Myocyte (in vitro differentiated cells): ENCODE measurements at places on chromosomes 3 and 15.
A peak's percentile ranks its signal among the peaks of the same experiment; 100 is the strongest.

DNA sequence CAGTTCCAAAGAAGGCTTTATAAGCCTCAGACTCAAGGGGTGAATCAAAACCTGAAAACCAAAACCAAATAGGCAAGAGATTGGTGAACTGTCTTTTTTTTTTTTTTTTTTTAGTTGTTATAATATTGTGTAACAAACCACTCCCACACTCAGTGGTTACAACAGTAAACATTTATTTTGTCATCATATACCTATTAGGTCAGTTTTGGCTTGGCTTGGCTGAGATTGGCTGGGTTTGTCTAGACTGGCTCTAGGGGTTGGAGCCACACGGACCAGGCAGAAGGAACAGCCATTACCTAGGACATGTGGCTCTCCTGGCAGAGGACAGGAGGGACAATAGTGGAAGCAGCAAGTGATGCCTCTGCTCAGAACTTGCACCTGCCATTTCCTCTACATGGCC lies 26.4 kb upstream of the RYR3 start:
- DNase-seq: no peak

DNA sequence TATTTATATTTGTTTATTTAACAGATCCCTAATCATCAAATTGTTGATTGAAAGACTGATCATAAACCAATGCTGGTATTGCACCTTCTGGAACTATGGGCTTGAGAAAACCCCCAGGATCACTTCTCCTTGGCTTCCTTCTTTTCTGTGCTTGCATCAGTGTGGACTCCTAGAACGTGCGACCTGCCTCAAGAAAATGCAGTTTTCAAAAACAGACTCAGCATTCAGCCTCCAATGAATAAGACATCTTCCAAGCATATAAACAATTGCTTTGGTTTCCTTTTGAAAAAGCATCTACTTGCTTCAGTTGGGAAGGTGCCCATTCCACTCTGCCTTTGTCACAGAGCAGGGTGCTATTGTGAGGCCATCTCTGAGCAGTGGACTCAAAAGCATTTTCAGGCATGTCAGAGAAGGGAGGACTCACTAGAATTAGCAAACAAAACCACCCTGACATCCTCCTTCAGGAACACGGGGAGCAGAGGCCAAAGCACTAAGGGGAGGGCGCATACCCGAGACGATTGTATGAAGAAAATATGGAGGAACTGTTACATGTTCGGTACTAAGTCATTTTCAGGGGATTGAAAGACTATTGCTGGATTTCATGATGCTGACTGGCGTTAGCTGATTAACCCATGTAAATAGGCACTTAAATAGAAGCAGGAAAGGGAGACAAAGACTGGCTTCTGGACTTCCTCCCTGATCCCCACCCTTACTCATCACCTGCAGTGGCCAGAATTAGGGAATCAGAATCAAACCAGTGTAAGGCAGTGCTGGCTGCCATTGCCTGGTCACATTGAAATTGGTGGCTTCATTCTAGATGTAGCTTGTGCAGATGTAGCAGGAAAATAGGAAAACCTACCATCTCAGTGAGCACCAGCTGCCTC lies 14.7 kb downstream of the THBS1 start:
- DNase-seq: peak; percentile 48

GRCh38 chr3:55476515-55476914 lies 10.6 kb downstream of the WNT5A start:
- peak; percentile 48 for DNase-seq

- no peak for DNase-seq
Measured at GRCh38 chr3:182330646-182331045, 462.7 kb upstream of the ATP11B start.

DNA sequence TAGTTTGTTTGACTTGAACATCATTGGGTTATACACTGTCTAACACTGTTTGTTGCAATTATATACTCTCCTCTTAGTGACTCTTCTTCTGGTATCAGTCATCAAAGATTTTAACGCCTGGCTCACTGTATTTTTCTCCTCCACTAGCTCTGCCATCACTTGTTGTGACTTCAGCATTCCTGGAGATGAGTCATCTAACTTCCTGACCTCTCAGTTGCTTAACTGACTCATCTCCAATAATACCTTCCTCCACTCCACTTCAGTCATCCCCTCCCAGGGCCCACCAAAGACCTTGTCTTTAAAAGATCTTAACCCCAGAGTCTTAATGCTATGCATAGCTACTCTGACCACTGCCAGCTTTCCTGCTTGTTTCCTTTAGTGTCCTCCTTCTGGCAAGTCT lies 28.6 kb upstream of the CLSTN2 start:
- DNase-seq: peak; percentile 60

DNA sequence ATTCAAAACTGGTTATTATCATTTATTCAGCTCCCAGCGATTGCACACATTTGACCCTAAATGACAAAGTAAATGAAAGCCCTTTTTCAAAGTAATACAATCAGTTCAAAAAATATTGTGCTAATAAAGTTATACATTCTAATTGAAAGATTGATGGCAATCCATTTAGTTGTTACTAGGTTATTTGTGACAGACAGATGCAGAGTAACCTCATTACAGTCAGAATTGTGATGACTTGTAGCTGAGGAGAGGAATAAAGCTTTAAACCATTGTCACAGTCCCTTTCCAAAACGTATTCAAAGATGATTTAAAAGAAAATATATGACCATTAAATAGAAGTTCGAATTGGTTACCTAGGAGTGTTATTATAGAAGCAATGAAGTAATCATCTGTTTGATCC lies 86.1 kb downstream of the ROBO2 start:
- DNase-seq: no peak

GRCh38 chr15:53978253-53978906 lies at the start of gene UNC13C:
UNC13C (plus strand) TSS chr15:53978441; CDS start chr15:54012904, 34,463 bp downstream.
- DNase-seq: peak; percentile 19

DNA sequence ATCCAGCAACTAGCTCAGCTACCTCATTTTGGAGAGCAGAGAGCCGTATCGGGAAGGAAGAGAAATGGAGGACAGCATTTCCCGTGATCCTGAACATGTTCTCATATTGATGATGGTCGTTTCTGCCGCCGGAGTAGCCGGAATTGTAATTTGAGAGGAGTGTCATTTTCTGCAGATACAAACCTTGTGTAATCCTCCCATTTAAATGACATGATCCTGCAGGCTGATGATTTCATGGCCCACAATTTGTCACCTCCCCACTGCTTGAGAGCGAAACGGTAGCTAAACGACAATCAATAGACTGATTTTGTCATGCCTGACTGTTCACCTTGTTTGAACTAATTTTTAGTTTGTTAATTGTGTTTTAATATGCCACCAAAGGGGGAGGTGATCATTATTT lies 126.5 kb upstream of the CNTN6 start:
- no peak for DNase-seq

DNA sequence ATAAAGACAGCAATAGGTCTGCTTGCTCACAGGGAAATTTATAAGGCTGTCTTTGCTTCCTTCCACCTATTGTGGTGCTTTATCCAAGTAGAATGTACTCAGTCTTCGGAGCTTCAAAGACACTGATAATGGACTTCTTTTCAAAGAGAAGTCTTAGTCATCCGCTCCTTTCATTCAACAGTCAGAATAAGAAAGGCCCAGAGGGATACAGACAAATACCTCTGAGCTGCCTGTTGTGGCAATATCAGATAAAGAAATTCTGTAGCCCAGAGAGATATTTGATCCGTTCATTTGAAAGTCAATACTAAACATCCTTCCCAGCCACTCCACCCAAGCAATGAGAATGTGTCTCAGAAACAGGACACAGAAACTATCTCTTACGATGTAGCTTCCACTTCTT lies 110.0 kb downstream of the FHIT start:
- no peak for DNase-seq

GRCh38 chr3:117790235-117790987 lies 1080.8 kb downstream of the TUSC7 start:
- DNase-seq: no peak

DNA sequence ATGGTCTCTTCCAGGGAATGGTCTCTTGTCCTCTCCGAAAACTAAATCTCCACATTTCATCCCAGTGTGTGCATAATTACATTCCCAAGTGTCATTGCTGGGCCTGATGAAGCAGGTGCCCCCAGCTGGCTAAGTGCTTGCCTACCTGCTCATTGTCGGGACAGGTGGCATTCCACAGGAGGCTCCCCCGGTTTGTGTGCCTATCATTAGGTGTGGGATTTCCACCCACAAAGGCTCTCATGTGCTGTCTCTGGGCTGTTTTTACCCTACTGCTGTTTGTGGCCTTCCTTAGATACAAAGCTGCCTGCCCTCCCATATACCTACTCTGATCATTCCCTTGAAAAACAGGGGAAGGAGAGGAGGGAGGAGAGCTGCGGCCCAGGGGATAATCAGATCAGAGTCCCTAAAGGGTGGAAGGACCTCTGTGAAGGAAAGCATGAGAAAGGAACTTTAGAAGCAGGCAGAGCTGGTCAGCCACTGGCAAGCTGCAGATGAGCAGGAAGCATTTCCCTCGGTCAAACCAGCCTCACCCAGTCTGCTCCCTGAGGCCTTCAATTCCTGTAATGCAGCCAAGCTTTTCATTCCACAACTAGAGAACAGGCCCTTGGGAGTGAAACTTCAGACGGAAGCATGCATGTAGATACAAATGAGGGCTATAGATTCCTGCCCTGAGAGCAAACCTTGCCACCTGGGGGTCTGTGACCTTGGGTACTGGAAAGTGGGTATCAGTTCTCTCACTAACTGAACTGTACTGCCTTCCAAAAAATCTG lies 60.7 kb upstream of the HEG1 start:
- DNase-seq: peak; percentile 88

GRCh38 chr3:72336114-72336651 lies 512.1 kb downstream of the SHQ1 start:
- no peak for DNase-seq

- no peak for DNase-seq
Measured at GRCh38 chr3:152623286-152623911, 211.5 kb upstream of the P2RY1 start.

- DNase-seq: no peak
Measured at GRCh38 chr3:177041730-177042551, 155.3 kb downstream of the TBL1XR1 start.

DNA sequence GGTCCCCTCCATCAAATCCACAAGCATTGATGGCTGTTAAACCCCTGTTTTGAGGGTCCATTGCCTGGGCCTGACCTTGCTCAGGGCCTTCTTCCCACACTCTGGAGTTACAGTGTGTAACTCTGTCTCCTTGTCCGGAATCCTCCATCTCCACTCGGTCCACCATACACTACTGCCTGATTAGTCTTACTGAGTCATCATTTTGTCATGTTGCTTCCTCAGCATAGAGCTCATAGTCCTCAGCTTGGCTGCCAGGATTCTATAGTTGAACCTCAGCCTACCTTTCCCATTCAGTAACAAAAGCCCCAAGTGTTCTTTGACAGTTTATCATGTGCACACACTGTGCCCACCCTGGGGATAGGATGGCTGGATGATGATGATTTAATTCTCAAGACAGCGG lies 113.0 kb downstream of the PDE8A start:
- peak; percentile 9 for DNase-seq

- no peak for DNase-seq
Measured at GRCh38 chr3:193831495-193832455, 238.8 kb downstream of the OPA1 start.

DNA sequence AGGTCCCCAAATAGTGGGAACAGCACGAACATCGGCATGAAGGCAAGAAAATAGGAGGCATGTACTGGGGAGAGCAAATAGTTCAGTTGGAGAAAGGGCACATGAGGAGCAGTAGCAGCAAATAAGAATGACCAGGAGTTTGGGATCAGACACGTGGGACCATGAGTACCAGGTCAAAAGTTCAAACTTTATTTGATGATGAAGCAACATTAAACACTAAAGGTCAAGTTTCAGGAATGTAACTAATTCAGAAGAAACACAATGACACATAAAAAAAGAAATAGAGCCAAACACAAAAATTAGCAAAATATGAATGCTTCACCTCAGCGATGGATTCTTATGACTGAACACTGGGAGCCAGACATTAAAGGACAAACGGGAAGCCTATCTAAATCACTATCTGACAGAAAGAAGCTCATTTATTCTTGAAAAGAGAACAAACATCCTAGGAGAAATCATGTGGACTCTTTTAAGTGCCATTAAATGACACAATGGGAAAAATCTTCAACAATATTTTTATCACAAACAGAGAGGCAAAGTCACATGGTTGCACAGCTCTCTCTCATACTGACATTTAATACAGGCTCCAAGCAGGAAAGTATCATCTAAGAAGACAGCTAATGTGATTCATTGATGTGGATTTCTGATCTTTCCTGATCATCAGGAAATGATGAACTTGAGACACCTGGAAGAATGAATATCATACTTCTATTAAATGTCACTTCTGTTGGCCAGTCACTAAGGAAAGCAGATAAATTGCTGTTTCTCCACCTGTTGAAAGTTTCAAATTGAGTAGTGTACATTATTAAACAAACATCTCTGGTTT lies 216.9 kb upstream of the THBS1 start:
- peak; percentile 56 for DNase-seq

- no peak for DNase-seq
Measured at GRCh38 chr3:128476659-128477058, 10.0 kb upstream of the DNAJB8 start.

DNA sequence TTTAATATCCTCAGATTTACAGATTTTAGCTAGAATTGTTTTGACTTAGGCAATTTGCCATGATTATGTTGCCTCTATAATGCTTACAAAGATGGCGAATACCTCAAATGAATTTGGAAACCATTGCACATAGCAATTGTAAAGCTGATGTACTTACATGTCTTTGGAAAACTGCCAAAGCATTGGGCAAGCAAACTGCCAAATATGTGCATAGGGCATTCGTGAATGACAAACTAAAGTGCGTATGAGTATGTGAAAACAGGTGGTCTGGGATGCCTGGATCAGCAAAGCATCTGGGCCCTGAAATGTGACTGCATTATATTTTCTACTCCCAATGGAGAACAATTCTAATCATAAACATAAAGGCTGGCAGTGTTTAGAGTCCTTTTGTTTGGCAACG lies 445.3 kb upstream of the ROBO1 start:
- DNase-seq: no peak

DNA sequence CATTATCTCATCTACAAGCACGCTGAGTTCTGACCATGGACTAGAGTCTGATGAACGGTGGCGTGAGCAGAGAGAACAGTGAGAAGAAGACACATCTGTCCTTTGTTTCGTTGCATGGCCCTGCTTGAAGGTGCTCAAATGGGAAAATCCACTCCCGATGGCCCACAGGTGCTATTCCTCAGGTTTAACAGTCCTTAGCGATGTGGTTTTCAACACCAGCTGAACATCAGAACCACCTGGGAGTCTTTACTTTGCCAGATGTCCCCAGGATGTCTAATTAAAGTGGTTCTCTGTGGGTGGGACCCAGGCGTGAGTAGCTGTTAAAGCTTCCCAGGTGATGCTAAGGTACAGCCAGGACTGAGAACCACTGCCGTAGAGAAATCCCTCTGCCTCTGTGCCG lies 13.0 kb downstream of the ADAMTS17 start:
- DNase-seq: no peak

DNA sequence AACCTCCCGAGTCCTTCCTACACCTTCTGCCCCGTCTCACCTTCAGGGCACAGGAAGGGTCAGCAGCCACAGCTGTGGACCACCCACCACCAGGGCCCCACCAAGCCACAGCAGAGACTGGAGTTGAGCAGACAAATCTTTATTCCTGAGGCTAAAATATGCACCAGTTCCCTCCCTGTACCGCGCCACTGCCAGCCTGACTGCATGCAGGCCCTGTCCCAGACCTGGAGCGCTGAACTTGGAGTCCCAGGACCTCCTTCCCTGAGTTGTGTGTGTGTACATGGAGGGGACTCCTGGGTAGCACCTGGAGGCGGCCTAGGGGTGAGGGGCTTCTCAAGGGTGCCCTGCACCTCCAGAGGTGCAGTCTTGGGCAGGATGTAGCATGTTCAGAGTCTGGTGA lies 4.0 kb upstream of the TMEM89 start:
- no peak for DNase-seq
